Hematopoietic multipotent progenitor cell (in vitro differentiated cells): ENCODE measurements at places on chromosomes 7 and 10.

DNA sequence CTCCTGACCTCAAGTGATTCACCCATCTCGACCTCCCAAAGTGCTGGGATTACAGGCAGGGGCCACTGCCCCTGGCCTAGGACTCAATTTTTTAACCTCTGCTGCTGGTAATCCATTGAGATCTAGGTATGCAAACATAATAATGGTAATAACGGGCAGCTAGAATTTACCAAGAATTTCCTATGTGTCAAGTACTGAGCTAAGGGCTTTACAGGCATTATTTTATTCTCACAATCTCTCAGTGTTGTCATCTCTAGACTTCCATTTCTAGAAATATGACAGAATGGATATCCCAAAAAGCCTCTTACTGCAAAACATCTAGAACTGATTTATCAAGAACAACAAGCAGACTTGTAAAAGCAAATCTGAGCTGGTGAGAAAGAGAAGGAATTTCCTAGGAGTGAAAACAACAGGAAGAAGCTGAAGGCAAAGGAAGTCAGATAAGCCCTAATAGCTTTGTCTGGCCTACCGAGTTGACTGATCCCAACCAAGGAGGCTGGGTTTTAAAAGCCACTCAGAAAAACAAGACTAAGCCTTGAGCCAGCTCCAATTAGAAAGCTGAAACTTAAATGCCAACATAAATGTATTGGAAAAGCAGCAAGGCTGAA is 70.6 kb downstream of the CCDC71L start:
- DNase-seq = peak; percentile 24

DNA sequence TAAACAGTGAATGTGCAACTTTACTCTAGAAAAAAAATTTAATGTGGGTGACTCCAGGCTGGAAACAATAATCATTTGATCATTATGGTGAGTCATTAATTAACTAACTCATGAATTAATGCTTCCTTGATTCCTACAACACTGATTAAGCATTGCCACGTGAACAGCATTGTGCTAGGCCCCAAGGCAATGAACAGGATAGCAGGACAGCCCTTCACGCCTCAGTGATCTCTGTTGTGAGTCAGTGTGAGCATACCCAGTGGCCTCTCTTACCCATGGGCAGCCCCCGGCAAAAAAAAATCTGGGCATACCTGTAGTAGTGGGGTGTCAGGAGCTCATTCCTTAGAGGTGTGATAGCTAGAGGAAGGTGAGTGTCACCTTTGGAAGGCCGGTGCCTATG is 76.0 kb downstream of the DENND2A start:
- no peak for DNase-seq

GRCh38 chr7:77830649-77831355 is 32.2 kb downstream of the PHTF2 start:
- DNase-seq = no peak

DNA sequence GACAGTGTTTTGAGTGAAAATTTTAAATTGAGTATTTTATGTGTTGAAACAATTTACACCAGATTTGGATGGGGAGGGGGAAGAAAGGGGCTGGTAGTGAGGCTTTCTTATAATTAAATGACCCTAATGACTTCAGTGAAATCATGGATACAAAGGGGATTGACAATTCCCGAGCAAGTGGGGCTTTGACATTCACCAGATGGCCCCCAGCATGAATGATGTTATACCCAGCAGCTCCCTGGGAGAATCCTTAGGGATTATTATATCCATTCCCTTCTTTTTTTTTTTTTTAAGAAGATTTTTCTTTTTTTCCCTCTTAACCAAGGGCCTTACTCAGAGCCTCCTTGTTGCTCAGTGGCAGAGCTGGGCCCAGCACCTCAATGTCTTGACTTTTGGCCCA is 17.9 kb downstream of the PLPP4 start:
- DNase-seq = no peak

DNA sequence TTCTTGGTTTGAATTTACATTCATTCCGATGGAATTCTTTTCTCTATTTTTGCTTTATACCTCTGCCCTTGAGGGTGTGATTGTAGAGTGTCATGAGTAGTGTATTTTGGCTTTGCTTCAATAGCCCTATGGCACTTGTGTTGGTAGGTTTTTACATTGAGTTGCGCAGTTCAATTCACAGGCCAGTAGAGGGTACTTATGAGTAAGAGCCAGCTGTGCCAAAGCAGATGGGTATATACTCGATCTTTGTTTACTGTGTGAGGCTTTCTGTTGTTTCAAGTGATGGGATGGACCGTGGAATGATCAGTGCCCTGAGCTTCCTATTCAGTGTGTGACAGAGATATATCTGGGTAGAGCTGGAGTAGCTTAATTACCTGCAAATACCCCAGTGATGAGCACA is 4.3 kb upstream of the AKR1C3 start:
- DNase-seq = no peak

GRCh38 chr7:90736968-90737939 is 141.1 kb downstream of the CDK14 start:
- peak; percentile 13 for DNase-seq

DNA sequence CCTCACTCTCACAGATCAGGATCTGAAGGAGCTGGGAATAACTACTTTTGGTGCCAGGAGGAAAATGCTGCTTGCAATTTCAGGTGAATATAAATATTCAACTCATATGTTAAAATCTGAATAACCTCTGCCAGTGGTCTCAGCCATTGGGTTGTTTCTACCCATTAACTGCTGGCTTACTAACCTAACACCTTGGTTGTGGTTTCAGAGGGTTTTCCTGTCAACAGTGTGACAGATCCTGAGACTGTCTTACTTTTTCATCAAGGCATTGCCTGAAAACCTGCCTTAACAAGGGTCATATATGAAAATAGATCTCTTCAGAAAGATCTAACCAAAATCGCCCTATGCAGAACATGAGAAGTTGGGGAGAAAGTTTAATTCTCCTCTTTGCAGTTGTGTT is 307.7 kb downstream of the BICC1 start:
- DNase-seq = no peak

DNA sequence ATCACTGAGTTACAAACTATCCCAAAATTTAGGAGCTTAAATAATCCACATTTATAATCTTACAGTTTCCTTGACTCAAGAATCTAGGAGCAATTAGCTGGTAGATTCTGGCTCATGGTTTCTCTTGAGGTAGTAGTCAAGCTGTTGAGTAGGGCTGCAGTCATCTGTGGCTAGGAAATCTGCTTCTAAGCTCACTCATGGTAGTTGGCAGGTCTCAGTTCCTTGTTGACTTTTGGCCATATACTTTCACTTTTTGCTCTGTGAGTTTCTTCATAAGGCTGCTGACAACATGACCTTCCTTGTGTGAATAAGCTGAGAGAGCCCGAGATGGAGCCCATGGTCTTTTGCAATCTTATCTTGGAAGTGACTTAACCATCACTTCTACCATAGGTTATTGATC is 10.8 kb upstream of the ETV1 start:
- no peak for DNase-seq

DNA sequence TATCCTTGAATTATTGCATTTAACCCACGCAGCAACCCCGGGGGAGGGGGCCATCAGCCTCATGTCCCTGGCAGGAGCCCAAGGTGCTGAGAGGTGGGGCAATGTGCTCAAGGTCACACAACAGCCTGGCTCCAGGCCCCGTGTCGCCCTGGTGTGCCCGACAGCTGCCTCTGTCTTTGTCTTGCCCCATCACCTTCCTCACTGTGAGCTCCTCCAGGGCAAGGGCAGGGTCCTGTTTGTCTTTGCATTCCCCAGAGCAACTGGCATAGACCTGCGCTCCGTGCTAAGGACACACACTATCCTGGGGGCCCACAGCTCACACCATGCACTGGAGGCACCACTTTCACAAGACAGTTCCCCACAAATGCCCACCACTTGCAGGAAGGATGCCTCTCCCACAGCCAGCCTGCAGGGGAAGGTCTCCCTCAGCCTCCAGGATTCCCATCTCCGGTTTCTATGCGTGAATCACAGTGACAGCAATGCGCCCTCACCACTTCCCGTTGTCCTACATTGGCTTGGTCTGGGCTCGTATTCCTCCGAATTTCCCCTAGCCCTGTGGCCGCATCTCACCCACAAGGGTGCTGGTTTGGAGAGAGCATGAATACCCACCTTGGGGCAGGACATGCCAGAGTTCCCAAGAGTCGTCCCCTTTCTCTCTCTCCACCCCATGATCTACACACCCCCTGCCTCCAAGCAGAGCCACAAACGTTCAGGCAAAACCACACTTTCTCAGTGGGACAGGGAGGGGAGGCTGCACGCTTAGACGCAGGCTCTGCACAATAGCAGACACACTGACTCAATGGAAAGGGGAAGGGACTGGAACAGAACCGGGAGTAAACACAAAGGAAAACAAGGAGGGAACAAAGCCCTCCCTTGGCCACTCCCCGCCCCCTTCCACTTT is 10.3 kb downstream of the ITPRIP start:
- no peak for DNase-seq

GRCh38 chr10:110842326-110842904 is 29.3 kb upstream of the PDCD4 start:
- no peak for DNase-seq

DNA sequence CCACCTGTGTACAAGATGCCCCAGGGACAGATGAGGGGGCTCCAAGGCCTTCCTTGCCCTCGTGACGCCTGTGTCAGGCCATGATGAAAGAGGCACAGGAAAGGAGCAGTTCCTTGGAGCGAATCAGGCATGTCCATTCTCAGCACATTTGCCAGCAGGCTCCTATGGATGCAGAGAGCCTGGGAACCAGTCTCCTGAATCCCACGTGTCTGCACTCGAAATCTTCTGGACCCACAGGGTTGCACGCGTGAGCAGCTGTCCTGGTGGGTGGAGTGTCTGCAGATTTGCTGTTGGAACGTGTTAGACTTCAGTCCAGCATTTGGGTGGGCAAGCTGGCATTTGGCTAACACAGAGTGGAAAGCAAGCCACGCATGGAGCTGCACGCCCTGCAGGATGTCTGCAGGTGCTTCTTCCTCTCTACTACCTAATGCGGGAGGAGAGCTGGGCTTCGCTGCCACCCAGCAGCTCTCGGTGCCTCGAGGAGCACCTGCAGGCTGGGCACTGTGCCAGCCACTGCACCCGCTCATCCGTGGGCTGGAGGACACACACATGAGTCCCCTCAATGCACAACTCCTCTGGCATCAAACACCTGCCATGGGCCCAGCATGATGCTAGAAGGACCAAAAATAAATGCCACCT is 140.7 kb downstream of the PAXIP1 start:
- no peak for DNase-seq

GRCh38 chr7:151442776-151443496 is 3.0 kb upstream of the CRYGN start:
- DNase-seq = no peak

DNA sequence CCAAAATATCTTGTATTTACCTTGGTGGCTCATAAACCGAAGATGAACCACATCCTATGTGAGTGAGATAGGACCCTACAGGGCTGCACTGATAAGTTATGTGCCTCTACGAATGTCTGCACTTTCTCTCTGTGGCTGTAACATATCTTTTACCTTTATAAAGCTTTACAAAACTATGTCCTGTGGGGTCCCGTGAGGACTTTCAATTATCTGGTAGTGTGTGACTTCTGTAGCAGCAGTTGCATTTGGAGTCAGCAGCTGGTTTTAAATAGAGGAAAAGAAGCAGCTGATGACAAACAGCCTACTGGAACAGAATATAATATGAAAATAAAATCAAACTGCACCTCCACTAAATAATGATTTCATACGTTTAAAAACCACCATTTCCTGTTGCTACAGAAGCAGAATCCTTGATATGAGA is 222.4 kb upstream of the GNAI1 start:
- DNase-seq = no peak

DNA sequence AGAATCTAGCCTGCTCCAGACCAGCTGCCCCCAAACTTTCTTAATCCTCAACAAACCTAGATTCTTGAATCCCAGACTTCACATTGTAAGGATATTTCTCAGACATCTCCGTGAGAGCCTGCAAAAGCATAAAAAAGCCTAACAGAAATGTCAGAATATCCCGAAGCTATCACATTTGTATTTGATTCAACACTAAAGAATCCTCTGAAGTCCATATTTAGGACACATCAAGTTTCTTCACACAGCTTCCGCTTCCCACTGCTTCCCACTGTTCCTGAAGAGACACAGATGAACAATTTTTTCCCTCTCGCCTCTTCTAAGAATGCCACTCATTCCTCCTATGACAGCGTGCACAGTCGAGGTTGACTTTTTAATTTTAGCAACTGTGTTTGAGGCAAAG is 396.2 kb upstream of the IGFBP3 start:
- no peak for DNase-seq

GRCh38 chr10:81903472-81903871 is 28.5 kb downstream of the NRG3 start:
- DNase-seq = no peak

- DNase-seq = peak; percentile 68
These were observed 1.8 kb downstream of the TNRC18 start for GRCh38 chr7:5421714-5422395.

GRCh38 chr10:48470115-48470892 is 134.6 kb downstream of the ARHGAP22 start:
- no peak for DNase-seq

- DNase-seq = no peak
These were observed 23.8 kb upstream of the FRAT2 start for GRCh38 chr10:97358349-97358748.

GRCh38 chr10:2836921-2837662 is 230.3 kb upstream of the PFKP start:
- DNase-seq = no peak

- DNase-seq = no peak
These were observed 238.2 kb downstream of the BUB3 start for GRCh38 chr10:123392182-123392963.

- DNase-seq = peak; percentile 53
These were observed 30.8 kb upstream of the AP5Z1 start for GRCh38 chr7:4744391-4745264.

DNA sequence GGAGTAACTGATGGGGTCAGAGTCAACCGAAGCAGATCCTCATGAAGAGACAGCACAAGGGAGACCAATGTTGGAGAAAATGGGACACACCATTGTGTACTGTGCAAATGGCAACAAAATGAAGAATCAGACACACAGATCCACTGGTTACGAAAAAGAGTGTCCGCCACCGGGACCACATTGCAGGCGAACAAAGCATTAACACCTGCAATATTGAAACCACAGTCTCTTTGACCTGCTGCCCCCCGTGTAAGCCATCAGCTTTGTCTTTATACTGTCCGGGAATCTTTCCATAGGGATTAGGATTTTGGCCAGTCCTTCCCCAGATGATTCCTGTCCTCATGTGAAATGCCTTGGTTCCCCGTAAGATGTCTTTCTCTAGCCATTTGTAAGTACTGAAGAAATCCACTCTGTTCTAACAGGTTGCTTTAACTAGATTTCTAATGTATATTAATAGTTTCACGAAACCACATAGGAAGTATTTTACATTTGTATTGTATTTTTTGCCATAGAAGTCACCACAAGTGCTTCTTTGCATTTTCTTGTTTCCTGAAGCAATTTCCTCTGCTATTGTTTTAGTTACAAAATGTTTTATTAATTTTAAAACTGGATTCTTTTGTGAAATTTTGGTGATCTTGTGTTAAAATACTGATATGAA is 140.8 kb upstream of the NFE2L3 start:
- no peak for DNase-seq

DNA sequence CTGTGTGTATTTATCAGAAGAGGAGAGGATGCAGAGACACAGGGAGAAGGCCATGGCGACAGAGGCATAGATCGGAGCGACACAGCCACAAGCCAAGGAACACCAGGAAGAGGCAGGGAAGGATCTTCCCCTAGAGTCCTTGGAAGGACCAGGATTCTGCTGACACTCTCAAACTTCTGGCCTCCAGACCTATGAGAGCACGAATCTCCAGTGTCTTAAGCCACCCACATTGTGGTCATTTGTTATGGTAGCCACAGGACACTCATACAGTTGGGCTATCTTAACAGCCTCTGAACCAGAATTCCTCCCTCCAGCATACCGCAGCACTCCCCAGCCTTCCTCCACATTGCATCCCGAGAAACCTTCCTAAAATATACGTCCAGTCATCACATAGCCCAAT is 367.0 kb upstream of the MGMT start:
- DNase-seq = no peak

- no peak for DNase-seq
These were observed 6.9 kb downstream of the MTG1 start for GRCh38 chr10:133400624-133401424.
